ENCODE measurements at places on chromosomes 3 and 15.

- DNase-seq: no peak
Measured at GRCh38 chr3:143321058-143321769, 201.6 kb downstream of the CHST2 start.

- no peak for DNase-seq
Measured at GRCh38 chr3:37687966-37688365, 173.7 kb upstream of the CTDSPL start.

DNA sequence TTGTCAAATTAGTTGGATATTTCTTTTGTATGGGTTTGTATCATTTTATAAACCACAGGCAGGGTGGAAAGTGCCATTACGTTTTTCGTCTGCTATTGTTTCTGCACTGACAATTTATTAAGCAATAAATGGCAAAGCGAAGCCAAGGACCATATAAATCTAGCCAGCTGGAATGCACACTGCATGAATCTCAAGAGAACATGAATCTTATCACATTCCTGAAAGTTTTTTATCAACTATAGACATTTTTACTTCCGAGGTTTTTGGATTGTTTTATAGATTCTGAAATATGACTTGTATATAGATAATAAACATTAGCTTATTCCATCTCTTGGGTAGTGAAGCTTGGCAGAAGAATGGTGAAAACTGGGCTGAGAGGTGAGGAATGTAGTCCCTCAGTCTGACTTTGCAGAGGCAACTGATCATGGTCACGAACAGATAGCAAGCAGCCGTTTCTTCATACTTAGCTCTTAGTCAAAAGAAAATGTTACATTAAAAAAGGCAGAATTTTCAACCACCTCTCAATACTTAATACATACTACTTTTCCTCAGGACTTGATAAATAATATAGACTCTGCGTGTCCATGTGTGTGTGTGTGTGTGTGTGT, 102.7 kb downstream of the OSBPL10 start:
- DNase-seq: no peak

- no peak for DNase-seq
Measured at GRCh38 chr3:17941766-17942165, 199.3 kb upstream of the TBC1D5 start.

GRCh38 chr3:144028798-144029411, 57.3 kb downstream of the DIPK2A start:
- DNase-seq: no peak
